HT1080 (cell line): ENCODE measurements at places on chromosomes 7 and 10.
A peak's percentile ranks its signal among the peaks of the same experiment; 100 is the strongest.

- no peak for DNase-seq
These were observed 9.5 kb downstream of the LMOD2 start for GRCh38 chr7:123665157-123665556.

DNA sequence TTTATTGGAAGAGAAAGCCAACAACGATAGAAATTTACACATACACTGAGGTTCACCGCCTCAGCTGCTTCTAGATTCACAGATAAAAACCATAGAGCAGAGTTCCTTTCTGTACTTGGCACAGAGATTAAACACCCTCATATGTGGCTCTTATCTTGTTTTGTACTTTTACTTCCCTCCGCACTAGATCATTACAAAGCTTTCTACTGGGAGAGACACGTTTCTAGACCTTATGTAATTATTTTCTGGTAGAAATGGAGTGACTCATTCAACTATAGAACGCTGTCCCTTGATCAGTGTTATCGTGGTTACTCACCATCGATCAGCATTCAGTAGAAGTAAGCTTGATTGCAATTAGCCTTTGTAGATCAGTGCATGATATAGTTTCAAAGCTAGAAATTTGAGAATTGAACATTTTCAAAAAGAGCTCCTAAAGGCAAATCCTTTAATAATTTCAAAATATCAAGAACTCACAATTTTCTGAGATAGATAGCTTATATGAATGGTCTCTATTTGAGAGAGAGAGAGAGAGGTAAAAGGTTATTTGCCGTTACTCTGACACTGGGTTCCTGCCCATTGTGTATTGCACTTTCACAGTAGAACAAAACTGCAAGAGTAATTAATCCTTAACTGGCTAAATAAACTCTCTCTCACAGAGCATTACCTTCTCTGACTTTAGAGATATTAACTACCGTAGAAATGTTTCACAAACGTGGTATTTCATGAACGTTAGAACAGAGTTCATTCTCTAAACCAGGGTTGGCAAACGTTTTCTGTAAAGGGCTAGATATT, 26.1 kb upstream of the DNAJC1 start:
- DNase-seq = no peak

GRCh38 chr7:46165276-46165675, 244.2 kb upstream of the IGFBP3 start:
- peak; percentile 26 for DNase-seq

GRCh38 chr7:139358541-139359365, 941 bp upstream of the LUC7L2 start:
- DNase-seq = peak; percentile 40

- DNase-seq = no peak
These were observed 87.4 kb downstream of the CHST15 start for GRCh38 chr10:124005991-124006392.

GRCh38 chr10:121904888-121905287, 22.9 kb downstream of the ATE1 start:
- DNase-seq = no peak

DNA sequence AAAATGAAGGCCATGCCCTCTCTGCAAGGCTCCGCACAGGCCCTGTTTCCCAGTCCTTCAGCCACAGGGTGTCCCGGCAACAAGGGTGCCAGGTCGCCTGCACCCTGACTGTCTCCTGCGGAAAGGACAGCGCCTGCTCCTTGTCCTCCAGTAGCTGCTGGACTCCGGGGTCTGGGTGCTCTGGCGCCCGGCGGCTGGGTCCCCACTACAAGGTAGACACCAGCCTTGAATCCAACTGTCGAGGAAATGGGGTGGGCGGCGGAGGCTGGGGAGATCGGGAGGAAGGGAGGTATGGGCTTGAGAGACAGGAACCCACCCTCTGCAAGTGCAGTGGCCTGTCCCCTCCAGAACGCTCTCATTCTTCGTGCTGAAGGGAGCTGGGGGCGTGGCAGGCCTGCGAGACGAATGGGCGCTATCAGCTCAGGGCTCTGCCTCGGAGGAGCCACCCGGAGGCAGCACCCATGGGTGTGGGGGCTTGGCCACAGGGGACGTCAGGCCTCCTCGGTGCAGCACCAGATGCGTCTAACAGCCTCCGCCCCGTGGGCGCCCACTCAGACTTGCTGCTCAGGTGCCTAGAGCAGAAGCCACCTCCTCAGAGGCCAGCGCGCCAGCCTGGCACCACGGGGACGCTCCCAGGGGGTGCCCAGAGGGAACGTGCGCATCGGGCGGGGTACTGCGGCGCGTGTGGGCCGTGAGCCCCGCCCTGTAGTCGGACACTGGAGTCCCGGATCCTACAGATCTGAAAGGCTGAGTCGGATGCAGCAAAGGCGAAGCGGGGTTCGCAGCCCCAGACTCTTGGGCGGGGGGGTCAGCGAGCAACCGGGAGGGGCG, 15.6 kb downstream of the ADAM8 start:
- DNase-seq = peak; percentile 32

- DNase-seq = no peak
These were observed 50.9 kb upstream of the ANTXRL start for GRCh38 chr10:46235705-46236545.

DNA sequence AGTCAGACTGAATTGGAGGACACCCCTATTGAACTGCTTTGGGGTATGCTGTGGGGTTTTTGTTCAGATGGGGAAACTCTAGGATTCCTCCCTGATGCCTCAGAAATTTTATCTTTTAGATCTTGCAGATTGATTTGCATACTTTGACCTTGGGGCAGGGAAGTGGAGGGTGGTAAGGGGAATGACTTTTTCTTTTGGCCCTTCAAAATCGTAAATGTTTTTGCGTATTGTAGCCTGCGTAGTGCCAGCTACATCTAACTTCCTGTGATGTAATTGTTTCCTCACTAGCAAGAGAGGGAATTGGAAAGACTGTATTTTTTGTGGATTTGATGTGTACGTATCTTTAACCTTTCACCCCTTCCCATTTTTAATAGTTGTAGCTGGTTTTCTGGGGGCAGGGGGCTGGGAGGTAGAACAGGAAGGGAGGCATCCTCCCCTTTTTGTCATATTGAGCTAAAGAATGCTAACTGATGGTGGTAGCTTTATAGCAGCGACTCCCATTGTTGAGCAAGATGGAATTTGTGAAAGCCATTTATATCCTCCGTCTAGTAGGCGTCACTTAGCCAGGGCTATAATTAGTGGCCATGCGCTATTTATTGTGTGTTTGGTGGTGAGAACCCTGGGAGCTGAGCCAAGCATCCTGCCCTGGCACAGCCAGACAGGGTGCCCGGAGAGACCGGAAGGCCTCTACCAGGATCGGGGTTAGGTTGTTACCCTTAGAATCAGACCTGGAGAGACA, 11.3 kb downstream of the DUSP5 start:
- no peak for DNase-seq

DNA sequence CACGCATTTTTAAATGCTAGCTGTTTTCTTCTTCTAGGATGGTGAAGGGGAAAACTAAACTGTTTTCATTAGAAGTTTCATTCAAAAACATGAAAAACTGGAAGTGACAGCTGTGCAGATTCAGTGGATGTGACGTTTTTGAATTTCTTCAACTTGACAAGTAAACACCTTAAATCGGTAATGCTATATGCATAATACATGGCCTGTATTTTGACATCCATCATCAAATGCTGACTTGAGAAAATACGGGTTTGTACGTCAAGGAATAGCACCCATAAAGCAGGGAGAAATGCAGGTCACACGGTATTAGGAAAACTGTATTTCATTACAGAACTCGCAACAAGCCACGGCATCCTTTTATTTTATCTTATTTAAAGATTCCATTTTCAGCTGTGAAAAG, 720.5 kb downstream of the KCNMA1 start:
- no peak for DNase-seq

GRCh38 chr10:73590881-73591799, at the start of gene USP54:
Gene USP54 (minus strand): TSS chr10:73591342. CDS start chr10:73575658, 15,684 bp downstream.
- DNase-seq = peak; percentile 93

GRCh38 chr7:38682606-38683005, 51.4 kb upstream of the AMPH start:
- DNase-seq = no peak

DNA sequence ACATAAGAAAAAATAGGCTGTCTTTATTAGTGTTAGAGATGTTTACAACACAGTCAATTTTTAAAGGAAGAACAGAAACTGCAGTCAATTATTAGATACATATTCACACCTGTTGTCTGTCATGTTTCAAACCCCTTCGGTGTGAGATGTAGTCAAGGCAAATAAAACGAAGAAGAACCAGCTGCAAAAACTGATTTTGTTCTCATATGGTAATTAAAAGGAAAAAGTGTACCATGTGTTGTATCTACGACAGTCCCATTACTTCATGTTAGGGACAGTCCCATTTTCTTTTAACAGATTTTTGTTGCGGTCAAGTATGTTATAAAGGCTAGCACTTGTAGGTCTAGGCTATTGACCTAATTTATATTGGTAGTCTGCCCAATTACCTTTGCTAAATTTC, 149.4 kb downstream of the LRRN3 start:
- no peak for DNase-seq

DNA sequence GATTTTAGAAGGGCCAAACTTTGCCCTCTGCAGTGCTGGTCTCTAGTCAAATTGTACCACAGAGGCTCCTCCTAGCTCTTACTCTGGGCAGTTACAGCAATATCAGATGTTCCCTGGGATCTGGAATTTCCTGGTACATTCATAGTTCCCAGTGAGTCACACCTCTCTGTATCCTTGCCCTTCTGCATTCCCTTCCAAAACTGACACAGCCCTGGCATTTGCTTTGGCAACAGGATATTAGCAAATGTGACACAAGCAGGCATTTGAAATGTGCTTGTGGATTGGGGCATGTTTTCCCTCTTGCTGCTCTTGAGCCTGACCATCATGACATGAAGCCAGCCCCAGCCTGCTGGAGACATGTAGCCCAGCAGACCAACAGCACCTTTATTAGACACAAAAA, 284.7 kb upstream of the AKR1E2 start:
- peak; percentile 97 for DNase-seq

DNA sequence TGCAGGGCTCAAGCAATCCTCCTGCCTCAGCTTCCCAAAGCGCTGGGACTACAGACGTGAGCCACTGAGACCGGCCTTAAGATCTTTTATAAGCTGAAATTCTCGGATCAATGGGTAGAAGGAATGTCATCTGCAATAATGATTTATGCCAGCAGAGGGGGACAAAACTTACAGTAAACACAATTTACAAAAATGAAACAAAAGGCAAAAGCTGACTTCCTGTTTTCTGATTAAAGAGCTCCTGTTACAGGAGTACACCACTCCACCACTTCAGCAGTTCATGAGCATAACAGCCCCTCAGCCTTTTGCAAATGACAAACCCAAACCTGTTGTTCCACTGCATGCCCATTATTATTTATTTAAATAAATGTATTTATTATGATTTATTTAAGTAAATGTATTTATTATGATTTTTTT, 88.5 kb upstream of the ATP6V0A4 start:
- DNase-seq = peak; percentile 62

DNA sequence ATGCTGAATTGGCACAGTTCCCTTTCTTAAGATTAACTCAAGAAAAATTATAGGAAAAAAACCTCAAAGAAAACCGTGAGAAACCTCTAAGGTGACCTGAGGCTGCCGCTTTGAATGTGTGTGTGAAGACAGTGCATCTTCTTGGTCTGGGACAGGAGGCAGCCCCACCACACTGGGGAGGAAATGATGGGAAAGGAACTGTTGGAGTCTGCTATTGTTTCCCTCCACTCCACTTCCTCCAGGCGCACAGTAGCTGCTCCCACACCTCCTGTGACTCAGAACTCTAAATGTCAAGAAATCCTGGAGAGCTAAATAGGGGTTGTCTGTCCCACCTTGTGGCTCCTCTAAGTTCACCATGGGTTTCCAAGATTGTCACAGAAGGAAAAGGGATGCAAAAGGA, 179.4 kb downstream of the PDE1C start:
- peak; percentile 62 for DNase-seq

GRCh38 chr10:129717816-129718547, 246.1 kb downstream of the EBF3 start:
- DNase-seq = no peak

GRCh38 chr10:42866115-42866995, 83.8 kb downstream of the BMS1 start:
- DNase-seq = peak; percentile 60

- peak; percentile 43 for DNase-seq
These were observed 158.8 kb upstream of the LYZL2 start for GRCh38 chr10:30788307-30788706.

DNA sequence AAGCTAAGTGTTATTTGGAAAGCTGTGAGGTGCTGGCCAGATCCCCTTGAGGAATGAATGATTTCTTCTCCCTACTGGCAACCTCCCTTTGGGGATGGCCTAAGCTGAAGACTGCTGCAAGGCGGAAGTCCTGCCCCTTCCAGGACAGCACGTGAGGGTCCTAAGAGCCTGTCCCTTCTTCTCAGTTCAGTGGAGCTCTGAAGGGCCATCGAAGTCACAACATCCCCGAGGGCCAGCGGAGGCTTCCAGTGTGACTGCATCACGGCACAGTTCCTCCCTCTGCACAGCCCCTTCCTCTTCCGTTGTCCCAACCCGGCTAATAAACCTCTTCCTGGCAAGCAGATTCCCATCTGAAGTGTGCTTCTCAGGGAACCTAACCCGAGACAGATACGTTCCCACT, 43.7 kb downstream of the RNF32 start:
- DNase-seq = no peak
